Kidney capillary endothelial cell (primary cell): ENCODE measurements at places on chromosomes 5 and 9.

- no peak for DNase-seq
Measured at GRCh38 chr5:30001826-30002225, 1191.7 kb upstream of the CDH6 start.

GRCh38 chr9:136255896-136256890, 10.6 kb upstream of the QSOX2 start:
- no peak for DNase-seq

DNA sequence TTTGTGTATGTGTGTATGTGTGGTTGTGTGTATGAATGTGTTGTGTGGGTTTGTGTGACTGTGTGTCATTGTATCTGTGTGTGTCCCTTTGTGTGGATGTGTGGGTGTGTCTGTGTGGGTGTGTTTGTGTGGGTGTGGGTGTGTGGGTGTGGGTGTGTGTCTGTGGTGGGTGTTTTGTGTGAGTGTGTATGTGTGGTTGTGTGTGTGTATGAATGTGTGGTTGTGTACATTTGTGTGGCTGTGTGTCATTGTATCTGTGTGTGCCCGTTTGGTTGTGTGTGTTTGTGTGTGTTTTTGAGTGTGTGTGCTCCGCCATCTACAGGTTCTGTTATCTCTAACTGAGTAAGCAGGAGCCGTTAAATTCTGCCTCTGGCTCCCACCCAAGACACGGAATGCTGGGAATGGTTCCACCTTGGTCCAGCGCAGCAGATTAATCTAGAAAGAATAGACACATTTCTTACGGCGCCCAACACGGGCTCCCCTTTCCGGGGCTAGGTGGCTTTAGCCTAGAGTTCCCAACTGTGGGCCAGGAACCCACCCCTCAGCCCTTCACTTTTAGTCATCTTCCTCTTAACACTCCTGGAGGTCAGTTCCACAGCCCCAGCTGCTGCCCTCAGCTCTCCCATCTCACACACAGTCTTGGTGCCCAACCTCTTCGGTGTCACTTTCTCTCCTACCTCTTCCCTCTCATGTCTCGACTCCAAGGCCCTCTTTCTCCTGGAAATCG, 197.1 kb downstream of the TTLL11 start:
- DNase-seq, result no peak

DNA sequence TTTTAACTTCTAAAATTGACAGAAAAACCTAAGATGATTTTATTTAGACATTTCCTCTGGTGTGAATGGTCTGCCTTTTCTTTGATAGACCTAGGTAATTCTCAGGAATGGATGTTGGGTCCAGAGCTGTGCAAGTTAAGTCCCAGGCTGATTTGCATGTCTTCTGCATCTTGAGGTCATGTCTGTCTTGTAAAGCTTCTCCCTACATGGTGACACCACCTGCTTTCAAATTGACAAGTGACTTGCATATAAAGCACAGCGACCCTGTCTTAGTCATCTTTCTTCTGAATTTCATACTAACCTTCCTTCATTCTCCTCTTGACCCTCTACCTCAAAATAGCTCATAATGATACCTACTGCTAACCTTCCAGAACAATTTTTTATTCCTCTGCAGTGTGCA, 29.2 kb downstream of the OSTF1 start:
- DNase-seq, result no peak

DNA sequence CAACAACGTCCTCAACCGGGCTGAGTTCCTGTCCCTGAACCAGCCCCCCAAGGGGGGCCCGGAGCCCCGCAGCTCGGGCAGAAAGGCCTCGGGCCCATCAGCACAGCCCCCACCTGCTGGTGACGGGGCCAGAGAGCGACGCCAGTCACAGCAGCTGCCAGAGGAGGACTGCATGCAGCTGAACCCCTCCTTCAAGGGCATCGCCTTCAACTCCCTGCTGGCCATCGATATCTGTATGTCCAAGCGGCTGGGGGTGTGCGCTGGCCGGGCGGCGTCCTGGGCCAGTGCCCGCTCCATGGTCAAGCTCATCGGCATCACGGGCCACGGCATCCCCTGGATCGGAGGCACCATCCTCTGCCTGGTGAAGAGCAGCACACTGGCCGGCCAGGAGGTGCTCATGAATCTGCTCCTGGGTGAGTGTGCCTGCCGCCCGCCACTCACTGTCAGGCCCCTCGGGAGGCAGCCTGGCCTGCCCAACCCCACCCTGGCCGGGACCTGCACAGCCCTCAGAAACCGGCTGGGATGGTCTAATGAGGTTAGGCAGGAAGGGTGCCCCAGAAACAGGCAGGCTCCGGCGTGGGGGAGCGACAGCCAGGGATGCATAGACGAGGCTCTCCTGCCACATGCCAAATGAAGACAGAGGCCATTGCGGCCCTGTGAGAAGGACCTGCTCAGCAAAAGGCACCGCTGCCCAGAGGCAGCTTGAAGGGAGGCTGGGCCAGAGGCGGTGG, 678 bp downstream of the PLPP7 start:
- DNase-seq, result no peak

GRCh38 chr9:80223897-80224296, 652.1 kb downstream of the TLE4 start:
- no peak for DNase-seq

DNA sequence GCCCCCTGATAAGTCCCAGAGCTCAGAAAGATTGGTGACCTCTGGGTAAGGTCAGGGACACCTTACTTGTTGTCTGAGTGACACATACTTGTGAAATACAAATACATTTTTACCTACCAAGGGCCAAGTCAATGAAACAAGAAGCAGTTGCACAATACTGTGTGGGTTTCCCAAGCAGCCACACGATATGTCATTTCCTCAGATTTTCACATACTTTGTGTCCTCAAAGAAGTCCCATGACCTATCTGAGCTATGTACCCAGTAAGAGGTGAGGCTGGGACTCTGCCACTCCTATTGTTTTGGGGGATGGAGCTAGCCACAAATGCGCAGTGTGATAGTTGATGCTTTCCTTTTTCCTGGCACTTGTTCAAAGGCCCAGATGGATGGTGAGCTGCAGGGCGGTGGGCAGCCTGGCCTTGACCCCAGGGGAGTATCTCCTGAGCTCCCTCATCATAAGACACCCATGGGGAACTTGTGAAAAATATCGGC, 4.8 kb upstream of the SLC25A51 start:
- no peak for DNase-seq

DNA sequence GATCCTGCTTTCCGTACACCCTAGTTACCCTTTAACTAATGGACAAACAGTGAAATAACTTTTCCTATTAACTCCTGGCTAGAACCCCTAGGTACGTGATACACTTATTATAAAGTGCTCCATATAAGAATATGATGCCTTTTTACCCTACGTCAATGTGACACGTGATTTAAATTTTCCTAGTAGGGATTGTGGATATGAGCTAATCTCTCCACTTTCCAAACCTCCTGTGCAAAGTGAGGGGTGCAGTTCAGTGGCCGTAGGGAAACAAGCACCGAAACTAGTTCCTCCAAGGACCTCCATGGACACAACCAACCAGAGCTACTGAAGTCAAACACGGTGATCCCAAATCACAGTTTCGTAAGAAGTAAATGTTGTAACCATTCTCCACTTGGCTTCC, 19.3 kb downstream of the NFIB start:
- no peak for DNase-seq

DNA sequence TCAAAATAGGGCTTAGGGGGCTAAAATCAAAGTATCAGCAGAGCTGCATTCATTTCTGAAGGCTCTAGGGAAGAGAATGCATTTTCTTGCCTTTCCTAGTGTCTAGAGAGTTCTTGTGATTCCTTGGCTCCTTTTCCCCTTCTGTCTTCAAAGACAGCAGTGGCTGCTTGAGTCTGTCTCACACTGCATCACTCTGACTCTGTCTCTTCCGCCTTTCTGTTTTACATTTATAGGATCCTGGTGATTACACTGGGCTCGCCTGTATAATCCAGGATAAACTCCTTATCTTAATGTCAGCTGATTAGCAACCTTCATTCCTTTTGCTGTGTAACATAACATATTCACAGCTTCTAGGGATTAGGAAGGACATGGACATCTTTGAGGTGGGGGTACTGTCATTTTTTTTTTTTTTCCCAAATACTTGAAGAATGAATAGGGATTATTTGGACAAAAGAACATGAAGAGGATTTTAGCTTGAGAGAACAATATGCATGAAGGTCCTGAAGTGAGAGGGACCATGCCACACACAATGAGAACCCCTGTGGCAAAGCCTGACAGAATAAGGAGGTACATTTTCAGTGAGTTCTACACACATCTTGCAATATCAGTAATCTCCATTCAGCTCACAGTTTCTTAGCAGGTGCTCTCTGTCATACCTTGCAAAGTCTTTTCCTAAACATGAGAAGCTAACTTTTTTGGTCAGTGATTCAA, 267.6 kb downstream of the FAM170A start:
- DNase-seq, result no peak

DNA sequence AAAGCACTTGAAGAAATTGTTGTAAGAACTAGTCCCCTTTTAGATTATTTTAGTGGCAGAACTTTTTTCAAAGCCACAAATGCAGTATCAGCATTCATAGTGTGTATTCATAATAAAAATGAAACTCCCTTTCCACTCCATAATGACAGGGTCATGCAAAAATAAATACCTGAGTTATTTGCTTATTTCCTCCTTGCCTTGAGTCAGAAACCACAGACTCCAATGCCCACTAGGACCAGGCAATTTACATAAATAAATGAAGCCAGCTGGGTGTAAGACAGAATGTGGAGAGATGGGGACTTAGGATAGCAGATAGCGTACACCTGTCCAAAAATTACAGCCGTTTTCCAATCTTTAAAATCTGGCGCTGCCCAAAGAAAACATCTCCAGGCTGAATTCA, 417.8 kb downstream of the TMEM161B start:
- no peak for DNase-seq

- DNase-seq, result no peak
Measured at GRCh38 chr5:173158366-173158765, 14.0 kb downstream of the BNIP1 start.

GRCh38 chr9:20478786-20479185, 143.5 kb downstream of the MLLT3 start:
- DNase-seq, result no peak

- DNase-seq, result peak; percentile 93
Measured at GRCh38 chr9:93098236-93098946, 2.4 kb downstream of the CARD19 start.

- DNase-seq, result no peak
Measured at GRCh38 chr9:105114964-105115728, 129.3 kb upstream of the SLC44A1 start.

GRCh38 chr9:87875060-87875459, 7.6 kb upstream of the SPATA31E1 start:
- no peak for DNase-seq

DNA sequence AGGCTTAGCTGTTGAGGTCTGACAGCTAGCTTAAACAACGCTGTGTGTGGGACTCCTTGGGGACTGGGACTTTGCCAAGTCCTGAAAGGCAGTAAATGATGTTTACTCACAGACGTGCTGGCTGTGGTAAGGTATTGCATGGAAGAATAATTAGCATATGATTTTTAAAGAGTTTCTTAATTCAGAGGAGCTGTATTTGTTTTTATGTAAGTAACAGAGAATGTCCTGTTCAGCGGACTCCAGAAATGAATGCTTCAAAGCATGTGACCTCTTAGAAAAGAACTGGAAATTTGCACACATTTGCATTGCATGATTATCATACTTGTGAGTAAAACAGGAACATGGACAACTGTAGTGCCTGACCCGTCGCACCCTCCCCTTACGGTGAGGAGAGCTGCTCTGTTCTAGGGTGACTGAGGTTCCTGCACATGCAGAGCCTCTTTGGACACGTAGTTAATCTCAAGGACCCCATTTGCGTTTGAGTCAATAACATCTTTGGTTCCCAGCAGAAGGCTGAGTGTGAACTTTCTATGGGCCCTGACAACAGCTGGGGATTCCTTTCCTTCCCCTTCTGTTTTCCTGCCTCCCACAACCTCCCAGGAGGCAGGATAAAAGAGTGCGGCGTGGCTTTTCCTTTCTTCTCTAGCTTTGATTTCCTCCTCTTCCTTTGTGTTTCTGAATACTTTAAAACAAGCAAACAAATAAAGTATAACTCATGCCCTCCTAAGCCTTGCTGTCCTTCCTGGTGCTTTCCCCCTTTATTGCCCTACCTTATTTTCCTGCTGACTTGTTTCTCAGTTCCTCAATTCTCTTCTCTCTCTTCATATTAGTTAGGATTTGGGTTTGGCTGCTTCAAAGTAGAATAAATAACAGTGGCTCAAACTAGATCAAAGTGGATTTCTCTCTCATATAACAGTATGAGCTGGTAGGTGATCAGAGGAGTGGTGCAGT, 157.2 kb upstream of the CD180 start:
- no peak for DNase-seq

GRCh38 chr9:136620441-136621018, 42.2 kb upstream of the EGFL7 start:
- no peak for DNase-seq

DNA sequence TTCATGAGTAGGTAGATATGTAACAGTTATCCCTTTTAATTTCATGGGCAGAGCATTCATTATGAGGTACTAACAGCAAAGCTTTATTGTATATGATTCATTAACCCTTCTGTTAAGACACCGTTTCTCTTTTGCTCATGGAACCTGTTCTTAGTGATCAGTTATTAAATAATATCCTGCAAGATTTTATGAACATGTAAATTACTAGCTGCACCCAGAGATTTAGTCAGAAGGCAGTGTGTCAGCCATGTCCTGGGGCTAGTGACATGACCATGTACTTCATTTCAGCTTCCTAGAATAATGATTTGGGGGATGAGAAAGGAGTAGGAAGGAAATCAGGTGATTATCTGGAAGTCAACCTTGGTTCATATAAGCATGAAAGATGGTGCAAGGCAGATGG, 7.0 kb downstream of the MAST4 start:
- DNase-seq, result no peak

DNA sequence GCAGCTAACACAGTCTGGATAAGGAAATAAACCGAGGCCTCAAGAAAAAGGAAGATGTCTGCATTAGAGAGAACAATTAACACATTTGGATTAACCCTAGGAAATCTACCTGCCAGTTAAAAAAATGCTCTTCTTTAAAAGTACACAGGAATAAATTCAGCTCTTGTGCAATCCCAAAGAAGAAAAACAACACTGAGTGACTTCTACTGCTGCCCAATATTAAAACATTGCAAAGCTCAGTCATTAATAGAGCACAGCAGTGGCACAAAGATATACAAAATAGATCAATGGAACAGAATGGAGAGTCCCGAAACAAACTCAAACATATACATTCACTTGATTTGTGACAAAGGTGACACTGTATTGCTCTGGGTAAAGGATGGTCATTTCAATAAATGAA, 119.7 kb downstream of the GNAQ start:
- no peak for DNase-seq

DNA sequence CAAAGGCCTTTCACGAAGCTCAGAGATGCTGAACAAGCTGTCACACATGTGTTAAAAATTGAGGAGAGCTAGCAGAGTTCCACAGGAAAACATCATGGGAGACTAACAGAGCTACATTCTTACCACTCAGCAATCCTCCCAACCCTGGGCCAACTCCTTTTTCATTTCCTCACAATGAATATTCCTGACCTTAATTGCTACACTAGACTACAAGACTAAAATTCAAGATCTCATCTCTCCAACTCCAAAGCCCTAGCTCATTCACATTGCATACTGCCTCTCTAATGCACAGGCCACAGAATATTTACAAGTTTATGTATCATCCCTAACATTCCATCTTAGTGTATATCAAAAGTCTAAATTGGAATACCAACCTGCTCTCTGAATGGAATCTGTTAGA, 21.2 kb downstream of the ERMP1 start:
- DNase-seq, result no peak
